HCEC 1CT (cell line): ENCODE measurements at places on chromosomes 5 and 9.

DNA sequence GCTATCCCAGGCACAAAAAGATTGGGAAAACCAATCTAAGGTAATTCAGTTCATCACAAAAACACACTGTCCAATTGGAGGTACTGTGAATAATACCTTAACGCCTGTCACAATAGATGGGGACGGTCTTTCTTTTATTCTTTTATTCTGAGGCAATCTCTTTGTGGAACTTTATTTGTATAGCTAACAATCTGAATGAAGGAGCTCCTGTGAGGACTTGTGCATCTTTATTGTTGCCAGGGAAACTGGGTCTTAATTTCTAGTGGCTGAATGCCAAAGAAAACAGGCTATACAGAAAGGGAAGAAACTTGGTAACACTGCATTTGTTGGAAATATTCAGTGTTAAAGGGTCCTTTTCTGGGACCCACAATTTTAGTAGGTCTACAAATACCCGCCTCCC, 546.9 kb upstream of the C9orf72 start:
- no peak for DNase-seq

DNA sequence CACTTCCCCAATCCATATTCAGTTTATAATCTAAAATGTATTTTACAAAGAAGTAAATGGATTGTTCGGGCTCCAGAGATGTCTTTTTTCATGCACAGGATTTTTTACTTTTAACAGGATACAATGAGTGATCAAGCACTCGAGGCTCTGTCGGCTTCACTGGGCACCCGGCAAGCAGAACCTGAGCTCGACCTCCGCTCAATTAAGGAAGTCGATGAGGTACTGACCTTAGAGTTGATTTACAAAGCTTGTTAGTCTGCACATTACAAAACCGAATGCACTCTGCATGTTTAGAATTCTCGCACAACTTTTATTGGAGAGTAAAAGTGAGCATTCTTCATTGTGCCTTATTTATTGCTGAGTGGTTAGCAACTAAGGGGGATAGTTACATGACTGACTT, 65.2 kb downstream of the ERAP1 start:
- no peak for DNase-seq

DNA sequence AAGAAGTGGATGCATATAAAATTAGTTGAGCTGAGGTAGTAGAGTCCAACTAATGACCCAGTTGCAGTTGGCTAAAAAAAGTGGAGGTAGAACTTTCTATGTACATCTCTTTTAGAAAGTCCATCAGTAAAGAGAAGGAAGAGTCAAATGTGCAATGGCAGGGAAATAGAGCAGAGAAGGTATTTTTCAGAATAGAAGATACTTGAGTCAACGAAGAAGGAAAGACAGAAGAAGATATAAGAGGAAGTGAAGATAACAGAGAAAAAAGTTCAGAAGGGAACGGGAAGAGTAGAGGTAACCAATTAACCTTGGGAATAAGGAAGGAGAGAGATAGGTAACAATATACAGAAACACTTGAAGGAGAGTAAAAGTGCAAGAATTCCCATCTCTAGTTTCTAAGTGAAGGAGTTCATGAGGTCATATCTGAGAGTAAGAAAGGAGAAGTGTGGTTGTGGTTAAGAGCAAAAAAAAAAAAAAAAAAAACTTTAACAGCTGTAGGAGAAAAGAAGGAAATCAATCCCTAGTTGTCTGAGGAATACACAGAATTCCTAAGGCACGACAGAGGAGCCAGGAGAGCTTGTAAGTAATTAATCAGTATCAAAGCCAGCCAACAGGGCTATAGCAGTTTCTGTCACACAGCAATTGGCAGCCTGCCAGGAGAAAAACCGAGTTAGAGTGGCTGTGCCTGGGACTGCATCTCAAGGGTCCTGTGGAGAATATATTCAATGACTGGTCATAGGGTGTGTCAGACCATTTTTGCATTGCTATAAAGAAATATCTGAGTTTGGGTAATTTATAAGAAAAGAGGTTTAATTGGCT, 61.0 kb downstream of the ARL15 start:
- DNase-seq: peak; percentile 13

DNA sequence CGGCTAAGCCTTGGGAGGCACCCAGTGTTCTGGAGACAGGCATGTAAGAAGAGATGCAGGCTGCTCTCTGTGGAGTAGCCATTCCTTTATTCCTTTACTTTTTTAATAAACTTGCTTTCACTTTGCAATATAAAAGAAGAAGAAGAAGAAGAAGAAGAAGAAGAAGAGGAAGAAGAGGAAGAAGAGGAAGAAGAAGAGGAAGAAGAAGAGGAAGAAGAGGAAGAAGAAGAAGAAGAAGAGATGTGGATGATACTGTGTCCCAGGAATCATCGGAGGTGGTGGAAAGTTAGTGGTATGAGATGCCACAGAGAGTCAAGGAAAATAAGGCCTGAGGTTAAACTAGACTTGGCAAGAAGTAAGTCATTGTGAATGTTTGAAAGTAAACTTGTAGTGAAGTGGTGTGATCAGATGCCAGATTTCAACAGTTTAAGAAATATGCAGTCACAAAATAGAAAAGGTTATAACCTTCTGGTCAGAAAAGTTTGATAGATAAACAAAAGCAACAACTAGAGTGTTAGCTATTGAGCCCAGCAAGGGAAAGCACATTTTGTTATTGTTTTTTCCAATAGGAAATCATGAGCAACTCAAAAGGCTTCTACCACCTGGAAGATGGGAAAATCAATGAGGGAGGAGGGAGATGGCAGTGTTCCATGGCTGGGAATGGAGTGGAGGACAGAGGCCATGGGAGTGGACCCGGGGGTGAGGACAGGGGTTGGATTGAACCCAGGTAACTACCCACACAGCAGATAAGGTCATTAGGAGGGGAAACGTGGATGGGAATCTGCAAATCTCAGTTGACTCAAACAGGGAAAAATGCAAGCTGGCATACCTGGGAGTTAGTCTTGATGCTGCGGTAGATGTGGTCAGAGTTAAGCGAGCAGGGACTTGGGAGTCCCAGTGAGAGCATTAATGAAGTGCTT, 16.8 kb downstream of the AOPEP start:
- no peak for DNase-seq

GRCh38 chr9:7560669-7561305, 238.8 kb downstream of the DMAC1 start:
- no peak for DNase-seq

GRCh38 chr5:13553896-13554295, 390.6 kb downstream of the DNAH5 start:
- peak; percentile 34 for DNase-seq

DNA sequence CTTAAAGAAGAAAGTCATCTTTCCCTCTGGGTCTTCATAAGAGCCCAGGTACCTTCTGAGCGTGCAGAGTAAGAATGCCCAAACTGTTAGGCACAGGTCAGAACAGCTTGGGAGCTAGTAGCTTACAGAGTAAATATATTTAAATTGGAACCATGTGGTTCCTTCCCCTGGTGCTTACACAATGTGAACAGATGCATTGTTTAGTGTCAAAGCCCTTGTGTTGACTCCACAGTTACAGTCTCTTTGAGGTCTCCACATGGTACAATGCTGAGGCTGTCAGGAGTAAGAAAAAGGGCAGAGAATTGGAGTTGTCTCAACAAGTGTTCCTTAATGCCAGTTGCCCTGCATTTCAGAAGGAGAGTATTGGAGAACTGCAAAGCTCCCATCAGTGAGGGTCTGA, 188.5 kb downstream of the PAPPA start:
- DNase-seq: no peak

DNA sequence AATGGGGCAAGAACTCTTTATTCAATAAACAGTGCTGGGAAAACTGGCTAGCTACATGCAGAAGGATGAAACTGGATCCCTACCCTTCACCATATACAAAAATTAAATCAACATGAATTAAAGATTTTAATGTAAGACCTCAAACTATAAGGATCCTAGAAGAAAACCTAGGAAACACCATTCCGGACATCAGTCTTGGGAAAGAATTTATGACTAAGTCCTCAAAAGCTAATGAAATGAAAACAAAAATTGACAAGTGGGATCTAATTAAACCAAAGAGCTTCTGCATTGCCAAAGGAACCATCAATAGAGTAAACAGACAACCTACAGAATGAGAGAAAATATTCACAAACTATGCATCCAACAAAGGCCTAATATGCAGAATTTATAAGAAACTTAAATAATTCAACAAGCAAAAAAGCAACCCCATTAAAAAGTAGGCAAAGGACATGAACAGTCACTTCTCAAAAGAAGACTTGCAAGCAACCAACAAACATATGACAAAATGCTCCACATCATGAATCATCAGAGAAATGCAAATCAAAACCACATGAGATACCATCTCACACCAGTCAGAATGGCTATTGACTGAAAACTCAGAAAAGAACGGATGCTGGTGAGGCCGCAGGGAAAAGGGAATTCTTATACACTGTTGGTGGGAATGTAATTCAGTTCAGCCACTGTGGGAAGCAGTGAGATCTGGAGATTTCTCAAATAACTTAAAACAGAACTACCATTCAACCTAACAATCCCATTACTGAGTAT, 104.3 kb upstream of the MAP3K1 start:
- DNase-seq: no peak
